T-helper 22 cell (primary cell): ENCODE measurements at places on chromosomes 4 and X.

- DNase-seq, result no peak
These were observed 95.2 kb downstream of the GK start for GRCh38 chrX:30748342-30748960.

DNA sequence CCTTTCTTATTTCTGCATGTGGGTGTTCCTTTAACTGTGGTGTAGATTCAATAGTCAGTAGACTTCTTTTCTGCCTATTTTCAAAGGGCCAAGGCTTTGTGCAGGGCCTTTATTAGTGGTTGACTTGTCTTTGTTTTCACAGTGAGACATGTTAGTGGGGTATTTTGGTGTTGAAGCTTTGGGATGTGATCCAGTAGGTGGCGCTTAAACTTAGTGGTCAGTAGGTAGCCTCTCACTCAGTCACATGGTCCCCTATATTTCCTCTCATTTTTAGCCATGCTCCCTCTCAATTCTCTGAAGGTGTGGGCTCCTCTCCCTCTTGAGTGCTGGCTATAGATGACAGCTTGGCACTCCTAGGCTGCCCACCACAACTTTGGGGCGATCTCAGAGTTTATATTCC lies 23.4 kb upstream of the SLC10A7 start:
- no peak for DNase-seq

- DNase-seq, result no peak
These were observed 156.5 kb upstream of the DKK2 start for GRCh38 chr4:107192601-107193000.

DNA sequence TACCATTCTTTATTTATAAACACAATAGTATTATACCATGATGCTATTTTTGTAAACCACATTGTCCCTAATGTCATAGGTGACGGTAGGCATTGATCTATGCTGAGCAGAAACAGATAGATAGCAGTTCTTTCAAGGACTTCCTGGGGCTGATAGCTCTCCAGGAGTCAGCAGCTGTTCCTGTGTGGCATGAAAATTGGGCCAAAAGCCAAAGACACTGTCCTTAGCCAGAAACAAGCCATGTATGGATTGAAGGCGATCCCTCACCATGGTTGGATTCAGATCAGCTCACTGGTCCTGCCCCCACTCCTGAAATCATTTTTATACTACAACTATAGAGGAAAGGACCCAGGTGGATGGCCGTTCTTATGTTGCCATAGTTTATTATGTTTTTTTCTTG lies 53.6 kb downstream of the DDX60 start:
- no peak for DNase-seq

- no peak for DNase-seq
These were observed 68.4 kb downstream of the NSG1 start for GRCh38 chr4:4455210-4455865.

DNA sequence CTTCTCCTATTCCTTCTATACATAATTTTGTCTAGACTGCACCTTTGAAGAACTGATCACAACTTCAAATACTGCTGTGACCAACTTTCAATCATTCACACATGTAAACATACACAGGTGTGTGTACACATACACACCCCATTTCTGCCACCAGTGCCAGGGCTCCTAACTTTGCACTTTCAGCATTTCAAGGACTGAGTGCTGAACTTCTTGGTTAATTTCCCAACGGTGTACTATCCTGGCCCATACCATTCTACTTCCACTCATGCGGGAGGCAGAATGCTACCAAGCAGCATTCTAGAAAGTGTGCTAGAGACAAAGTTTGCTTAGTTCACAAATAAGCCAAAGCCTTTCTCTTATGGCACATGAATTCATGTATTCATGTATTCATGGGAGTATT lies 51.2 kb downstream of the RPGR start:
- no peak for DNase-seq

DNA sequence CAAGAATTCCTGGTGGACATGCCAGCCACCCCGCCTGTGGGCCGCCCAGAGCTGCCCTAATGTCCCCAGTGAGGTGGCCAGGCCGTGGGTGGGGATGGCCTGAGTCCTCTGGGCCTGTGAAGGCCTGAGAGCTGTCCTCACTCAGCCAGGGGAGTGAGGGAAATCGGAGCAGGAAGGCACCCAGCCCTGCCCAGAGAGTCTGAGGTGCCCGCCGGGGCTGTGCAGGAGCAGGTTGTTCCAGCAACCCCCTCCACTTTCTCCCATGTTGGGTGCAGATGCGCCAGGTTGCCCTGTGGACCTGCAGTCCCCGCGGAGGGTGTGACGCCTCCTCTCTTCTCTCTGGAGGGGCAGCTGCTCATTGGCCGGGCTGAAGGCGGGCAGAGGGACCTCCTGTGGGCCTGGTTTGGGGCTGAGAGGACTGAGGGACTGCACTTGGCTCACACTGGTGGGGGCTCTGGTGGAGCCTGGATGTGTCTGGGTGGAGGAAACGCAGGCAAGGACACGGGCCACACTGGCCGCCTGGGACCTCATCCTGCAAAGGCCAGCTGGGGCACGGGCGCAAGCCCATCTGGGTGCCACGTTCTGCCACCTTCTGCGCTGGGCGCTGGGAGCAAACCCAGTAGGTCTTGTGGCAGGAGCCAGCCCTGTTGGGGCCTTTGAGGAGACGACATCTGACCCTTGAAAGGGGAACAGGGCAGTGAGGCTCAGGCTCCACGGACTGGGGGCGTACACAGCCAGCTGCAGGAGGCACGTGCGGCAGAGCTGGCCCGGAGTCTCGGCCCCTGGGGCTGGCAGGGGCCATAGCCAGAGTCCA lies 14.0 kb downstream of the DOK7 start:
- no peak for DNase-seq

DNA sequence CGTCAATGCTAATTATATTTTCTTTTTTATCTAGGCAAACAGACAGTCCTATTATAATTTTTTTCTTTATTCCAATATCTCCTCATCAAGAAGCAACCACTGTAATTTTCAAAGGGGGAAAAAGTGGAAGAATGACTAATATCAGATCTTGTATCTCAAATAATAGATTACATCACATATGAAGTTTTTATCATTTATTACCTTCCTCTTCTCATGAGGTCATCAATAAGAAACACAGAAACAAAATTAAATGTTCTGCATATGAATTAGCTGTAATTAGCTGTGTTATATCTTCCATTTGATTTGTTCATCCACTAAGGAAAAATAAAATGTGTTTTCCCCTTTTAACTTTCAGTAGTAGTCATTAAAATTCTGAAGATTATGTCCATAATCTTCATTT lies 14.3 kb downstream of the PRSS12 start:
- DNase-seq, result no peak

- no peak for DNase-seq
These were observed 25.1 kb upstream of the HS6ST2 start for GRCh38 chrX:132983496-132983895.

DNA sequence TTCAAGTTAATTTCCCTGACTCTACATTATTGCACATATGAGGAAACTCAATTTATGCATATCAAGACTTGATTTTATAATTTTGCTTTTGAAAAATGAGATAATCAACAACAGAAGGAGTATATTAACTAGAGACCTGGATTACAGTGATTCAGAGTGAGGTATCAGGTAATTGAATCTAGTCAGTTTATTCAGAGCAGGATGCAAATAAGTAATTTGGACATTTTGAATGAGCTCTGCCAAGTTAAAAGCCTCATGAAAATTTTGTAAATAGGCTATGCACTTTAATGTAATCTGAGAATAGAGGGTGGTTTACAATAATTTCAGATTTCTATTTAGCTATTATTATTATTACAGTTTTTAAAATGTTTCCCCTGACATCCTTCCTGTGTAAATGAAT lies 203.7 kb upstream of the EMCN start:
- no peak for DNase-seq

DNA sequence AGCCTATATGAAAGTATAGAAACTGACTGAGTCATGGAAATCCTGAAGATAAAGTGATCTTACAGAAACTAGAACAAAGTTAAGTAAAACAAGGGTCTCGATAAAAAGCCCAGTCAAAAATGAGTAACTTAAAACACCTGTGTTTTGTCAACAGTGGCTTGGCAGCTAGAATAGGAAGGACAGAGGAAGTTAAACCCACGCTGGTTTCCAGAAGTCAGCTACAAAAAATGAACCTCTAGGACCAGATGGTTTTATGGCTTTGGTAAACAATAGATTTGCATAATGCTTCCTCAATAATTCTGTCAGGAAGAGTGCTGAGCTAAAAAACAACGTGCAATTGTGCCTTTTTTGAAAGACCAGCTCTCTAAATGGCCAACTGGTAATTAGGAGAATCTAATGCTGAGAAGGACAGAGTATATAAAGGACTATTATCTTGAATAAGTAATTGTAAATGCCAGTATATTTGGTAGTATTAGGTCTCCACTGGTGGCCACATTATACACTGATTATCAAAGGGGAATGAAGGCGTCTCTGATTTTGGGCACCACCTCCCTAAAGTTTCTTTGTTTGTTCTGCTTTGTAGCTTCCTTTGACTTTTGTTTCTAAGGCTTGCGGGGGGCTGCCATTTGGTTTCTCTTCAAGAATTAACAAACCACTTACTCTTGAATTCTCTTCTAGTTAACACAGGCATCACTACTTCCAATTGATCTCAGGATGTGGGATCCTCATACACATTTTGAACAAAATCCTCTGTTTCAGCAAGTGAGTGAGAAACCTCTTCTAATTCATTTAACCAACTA lies 72.2 kb upstream of the PPP3CA start:
- no peak for DNase-seq

DNA sequence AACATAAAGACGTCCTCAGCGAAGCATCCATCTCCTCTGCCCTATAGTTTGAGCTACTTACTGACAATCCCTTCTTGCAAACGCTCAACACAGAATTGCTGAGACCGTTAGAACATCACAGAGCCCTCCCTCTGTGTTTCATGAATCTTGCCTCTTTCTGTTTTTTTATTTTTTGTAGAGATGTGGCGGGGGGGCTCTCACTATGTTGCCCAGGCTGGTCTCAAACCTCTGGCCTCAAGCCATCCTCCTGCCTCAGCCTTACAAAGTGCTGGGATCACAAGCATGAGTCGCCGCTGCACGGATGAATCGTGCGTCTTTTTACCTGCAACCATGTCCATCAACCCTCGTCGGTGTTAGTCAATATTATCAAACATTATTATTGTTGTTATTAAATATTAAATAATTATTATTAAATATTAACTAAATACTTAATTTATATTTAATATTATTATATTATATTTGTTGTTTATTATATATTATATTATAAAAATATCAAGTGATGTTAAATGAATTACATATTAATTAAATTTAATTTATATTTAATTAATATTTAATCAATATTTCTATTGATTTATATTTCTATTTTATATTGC lies 200.7 kb downstream of the CRLF2 start:
- no peak for DNase-seq

DNA sequence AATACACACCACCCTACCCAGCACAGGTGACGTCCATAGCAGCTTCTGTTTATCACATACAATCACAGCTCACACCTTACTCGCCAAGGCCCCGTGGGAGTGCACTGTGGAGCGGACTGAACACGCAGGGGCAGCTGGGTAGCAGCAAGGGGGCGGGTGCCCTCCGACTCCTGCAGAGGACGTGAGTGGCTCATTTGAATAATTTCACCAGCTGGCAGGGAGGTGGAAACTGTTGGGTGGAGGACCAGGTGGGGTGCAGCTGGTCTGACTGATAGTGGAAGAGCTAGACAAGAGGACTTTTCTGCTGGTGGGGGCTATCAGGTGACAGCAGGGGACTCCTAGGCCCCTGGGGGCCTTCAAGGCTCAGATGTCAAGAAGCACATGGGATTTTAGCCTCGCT lies 16.3 kb downstream of the MAN2B2 start:
- no peak for DNase-seq

DNA sequence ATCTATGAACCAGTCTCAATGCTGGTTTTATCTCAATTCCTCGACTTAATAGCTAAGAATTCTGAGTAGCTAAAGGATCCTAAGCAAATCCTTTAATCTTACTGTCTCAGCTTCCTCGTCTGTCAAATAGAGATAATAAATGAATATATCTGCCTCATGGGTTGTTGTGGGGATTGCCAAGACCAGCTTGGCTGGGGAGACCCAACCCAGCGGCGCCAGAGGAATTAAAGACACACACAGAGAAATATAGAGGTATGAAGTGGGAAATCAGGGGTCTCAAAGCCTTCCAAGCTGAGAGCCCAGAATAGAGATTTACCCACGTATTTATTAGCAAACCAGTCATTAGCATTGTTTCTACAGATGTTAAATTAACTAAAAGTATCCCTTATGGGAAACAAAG lies 41.9 kb downstream of the SLC34A2 start:
- DNase-seq, result no peak

DNA sequence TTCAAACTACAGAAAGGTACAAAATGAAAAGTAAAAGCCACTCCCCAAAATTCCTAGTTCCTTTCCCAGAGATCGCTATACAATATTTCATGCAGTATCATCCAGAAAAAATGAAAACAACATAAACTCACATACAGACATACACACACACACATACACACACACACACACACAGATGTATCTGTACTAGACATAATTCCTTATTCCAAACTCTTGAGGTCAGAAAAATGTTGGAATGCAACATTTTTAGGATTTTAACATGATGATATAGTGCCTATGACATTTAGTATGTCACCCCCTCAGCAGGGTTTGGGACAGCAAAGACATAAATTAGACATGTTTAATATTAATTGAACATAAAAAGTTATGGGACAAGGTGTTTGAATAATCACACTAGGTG lies 73.4 kb upstream of the LHFPL1 start:
- DNase-seq, result no peak

- DNase-seq, result no peak
These were observed 25.2 kb downstream of the MANBA start for GRCh38 chr4:102735582-102735981.

GRCh38 chr4:67593741-67594175 lies 35.2 kb downstream of the STAP1 start:
- no peak for DNase-seq

GRCh38 chrX:68659385-68659784 lies 11.9 kb downstream of the STARD8 start:
- DNase-seq, result no peak

DNA sequence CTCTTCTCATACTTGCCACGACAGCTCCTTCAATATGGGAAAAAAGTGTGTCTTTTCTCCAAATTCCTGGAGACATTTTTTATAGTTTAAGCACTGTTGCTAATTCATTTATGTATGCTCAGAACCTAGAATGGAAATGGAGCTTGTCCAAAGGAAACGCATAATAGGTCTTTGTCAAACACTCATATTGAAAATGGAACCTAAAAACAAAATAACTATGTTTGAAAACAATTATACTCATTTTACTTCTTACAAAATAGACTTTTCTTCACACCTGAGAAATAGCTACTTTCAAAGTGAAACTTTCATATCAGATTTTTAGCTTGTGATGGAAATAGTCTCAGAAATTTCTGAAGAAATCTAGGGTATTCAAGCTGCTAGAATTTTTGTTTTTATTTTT lies 529.7 kb upstream of the BOD1L1 start:
- no peak for DNase-seq

- no peak for DNase-seq
These were observed 90.5 kb downstream of the FBXO8 start for GRCh38 chr4:174192943-174193342.
